ENCODE measurements at places on chromosomes 4 and X.

GRCh38 chr4:76680952-76681351 is 217.0 kb downstream of the SOWAHB start:
- no peak for DNase-seq

DNA sequence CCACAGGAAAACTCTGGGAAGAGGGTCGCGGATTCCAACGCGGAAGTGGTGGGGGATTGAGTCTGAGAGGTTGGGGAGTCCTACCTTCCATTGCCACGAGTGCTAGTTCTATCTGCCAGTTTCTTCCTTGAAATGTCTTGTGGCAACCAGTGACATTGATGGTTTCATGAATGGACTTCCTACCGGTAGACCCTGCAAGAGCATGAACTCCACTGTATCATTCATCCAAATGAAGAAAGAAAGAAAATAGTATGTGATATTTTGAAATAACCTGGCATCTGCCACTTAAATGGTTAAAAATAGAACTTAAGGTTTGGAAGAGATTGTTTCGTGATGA is 1.1 kb upstream of the SLC10A7 start:
- no peak for DNase-seq

DNA sequence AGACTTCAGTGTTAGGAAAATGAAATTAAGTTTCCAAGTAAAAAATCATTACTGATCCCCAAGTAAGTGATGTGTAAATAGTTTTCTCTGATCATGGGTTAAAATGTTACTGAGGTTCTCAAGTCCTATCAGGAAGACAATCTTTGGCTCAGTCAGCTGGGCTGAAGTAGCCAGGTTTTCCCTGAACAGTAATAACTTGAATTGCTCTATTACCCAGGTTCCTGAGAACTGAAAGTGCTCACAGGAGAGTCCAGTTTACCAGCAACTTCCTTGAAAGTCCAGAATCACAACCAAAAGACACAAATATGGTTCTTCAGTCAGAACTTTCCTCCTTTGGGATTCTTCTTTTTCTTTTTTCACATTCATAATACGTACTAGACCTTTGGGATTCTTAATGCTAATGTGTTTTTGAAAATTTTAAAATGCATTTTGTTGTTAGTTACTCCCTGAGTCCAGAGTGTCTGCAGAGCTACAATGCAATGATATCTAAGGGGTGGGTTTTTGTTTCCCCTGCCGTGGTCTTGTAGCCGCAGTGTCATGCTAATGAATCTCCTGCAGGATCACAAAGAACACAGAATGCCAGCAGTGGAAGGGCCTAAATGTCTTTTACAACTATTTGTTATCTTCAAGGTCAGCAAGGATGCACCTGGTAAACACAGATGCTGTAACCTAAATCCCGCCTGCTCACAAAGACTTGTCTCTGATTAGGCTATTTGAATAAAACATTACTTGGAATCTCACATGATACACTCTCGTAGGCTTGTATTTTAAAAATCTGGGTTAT is 439.8 kb upstream of the NR3C2 start:
- no peak for DNase-seq

GRCh38 chr4:67700738-67701516 is at the start of gene UBA6:
Gene UBA6 (minus strand): TSS chr4:67701155. CDS start chr4:67701119, 36 bp downstream.
- DNase-seq, result peak; percentile 91

DNA sequence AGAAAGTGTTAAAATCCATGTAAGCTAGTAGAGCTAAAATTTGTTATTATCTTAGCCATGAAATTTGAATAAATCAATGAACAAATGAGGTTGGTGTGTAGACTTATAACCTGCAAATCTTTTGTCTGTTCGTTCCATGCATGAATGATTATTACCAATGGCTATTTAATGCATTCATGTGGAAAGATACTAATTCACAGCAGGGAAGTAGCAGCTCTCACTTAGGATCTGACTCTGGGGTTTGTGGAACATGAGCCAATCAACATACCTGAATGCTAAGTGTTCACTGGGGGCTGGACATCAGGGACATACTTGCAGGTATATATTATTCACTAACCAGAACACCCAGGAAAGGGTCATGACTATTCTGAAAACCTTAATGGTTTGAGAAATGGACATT is 444.1 kb downstream of the STIM2 start:
- DNase-seq, result no peak

DNA sequence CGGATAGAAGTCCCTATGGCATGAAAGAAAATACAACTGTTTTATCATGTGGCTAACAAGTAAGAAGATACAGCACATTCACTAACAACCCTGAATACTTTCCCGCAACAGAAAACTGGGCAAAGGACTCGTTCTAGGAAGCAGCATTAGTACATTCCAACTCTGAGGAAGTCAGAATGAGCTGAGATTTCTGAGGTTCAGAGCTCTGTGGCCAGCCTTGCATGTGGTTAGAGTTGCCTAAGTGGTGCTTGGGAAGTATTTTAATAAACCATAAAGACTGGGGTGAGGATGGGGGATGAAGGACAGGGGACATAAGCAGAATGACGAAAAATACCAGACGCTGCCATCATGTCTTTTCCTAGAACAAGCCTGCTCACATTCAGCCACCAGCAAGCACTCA is 82.2 kb downstream of the EFHC2 start:
- no peak for DNase-seq

GRCh38 chr4:144174401-144175067 is 34.0 kb upstream of the GYPA start:
- DNase-seq, result peak; percentile 47

DNA sequence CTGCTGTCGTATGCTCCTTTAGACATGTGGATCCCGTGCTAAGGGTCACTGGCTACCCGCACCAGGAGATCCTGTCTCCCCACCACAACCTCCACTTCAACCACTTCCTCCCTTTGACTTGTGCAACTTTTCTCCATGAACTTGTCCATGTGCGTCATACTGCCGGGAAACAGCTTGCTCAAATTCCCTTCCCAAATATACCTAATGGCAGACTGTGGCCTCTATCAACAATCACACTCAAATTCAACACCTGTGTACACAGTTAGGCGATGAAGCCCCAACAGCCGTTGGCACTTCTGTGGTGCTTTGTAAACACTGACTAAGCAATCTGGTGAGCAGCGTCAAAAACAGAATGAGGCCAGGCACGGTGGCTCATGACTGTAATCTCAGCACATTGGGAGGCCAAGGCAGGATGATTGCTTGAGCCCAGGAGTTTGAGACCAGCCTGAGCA is 49.5 kb downstream of the CD99L2 start:
- peak; percentile 8 for DNase-seq

- DNase-seq, result peak; percentile 41
These were observed 33.1 kb downstream of the ENPEP start for GRCh38 chr4:110508827-110509710.

GRCh38 chrX:109440475-109440874 is 41.4 kb downstream of the GUCY2F start:
- DNase-seq, result no peak

GRCh38 chr4:79294064-79294463 is 31.8 kb downstream of the NAA11 start:
- no peak for DNase-seq

- no peak for DNase-seq
These were observed 351.5 kb upstream of the MAD2L1 start for GRCh38 chr4:120418146-120418545.

DNA sequence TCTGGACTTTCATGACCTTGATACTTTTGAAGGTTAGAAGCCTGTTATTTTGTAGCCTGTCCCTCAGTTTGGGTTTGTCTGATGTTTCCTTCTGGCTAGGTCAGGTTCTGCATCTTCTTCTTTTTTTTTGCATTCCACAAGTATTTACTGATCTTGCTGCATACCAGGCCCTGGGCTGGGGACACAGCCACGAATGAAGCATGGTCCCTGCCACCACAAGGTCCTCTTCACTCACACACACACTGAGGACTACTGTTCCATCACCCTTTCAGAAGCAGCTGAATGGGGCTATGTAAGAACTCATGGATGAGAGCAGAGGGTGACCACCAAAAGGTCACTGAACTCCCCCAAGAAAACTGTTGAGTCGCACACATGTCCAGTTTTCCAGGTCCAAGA is 39.2 kb downstream of the USP11 start:
- no peak for DNase-seq

DNA sequence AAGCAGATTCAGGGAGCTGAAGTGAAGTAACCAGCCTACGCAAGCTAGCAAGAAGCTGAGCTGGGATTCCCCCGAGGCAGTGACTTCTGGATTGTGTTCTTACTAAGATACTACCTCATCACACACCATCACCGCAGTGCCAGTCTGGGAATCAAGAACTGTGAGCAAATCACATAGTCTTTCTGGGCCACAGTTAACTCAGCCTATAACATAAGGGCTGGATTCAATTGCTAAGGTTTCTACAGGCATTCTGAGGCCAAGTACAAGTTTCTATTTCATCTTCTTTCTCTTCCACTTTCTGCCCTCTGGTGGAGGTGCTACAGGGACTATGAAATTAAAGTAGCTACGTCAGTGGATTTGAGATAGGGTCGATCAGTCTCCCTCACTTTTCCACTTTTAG is 1.4 kb upstream of the CORIN start:
- DNase-seq, result no peak

- peak; percentile 11 for DNase-seq
These were observed 157.7 kb downstream of the SPANXN1 start for GRCh38 chrX:145405012-145405411.

- DNase-seq, result no peak
These were observed 172.9 kb upstream of the GYPA start for GRCh38 chr4:144313370-144313769.

DNA sequence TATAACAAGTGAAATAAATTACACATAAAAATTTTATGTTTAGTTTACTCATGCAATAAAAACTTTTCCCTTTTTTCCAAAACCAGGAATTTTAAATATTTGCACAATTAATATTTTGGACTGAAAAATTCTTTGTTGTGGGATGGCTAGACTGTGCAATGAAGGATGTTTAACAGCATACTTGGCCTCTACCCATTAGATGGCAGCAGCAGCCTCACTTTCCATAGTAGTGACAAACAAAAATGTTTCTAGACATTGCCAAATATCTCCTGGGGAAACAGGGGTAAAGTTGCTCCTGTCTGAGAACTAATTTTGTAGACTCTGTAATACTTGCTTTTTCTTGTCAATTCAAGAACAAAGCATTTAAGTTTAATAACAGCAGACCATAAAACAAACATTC is 49.8 kb downstream of the SCLT1 start:
- DNase-seq, result no peak

GRCh38 chr4:70801265-70801809 is 38.4 kb downstream of the GRSF1 start:
- no peak for DNase-seq

GRCh38 chr4:150960079-150960478 is 55.0 kb downstream of the LRBA start:
- DNase-seq, result no peak

DNA sequence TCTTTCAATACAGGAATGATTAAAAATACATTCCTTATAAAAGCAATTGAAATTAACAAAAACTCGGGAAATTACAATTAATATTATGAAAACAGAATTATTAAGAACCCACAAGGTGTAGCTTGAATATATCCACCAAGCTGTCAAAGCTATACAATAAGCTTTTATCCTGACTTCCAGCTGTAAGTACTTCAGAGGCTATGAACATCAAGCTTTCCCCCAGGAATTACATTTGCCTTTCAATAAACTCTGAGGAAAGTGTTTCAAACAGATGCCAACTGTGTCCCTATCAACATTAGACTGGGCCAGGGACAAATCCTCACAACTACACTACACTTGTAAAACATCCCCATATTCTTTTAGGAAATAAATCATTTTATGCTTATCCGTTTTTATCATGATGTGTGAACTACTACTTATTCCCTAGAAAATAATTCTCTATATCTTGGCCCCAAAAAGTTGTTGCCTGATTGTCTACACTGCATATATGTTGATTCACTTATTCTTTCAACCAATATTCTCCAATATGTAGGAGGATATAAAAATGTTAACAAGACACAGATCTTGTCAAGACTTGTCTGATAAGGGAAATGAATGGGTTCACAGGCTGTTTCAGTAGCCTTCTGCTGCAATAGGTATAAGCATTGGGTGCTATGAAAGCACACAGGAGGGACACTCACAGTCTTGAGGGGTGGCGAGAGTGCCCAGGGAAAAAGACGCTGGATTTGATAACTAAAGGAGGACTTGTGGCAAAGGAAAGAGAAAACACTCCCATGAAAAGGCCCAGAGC is 494.1 kb downstream of the CENPC start:
- no peak for DNase-seq

GRCh38 chrX:2799369-2799768 is 29.4 kb upstream of the GYG2 start:
- no peak for DNase-seq

DNA sequence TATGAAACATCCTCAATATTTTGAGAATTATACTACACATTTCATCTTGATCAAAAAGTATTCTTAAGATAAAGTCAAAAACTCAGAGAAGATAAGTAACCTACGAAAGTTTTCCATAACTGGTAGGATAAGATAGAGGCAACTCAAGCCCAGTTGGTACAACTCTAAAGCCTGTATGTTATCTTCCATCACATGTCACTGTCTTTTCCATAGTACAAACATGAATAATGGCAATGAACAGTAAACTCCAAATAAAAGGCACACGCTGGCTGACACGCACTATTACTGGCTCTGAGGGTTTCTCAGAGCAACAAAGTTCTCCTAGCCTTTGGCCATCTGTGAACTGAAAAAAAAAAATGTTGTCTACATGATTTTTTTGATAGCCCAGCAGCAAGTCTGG is 27.2 kb downstream of the LIN54 start:
- DNase-seq, result no peak

DNA sequence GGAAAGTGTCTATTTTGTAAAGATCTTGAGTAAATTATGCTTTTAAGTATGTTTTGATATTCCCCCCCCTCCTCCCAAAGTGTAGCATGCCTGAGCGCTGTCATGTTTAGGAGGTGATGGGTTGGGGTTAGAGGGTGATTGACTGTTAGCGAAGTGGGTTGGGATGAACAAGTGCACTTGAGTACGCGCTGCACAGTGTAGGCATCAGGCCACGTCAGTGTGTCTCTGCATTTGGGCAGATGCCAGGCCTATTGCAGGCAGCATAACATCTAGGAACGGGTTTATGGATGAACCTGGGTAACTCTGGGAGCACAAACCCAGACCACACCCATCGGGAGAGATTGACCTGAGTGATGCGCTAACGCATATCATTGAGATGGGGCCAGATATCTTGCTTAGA is 111.2 kb downstream of the TBL1X start:
- no peak for DNase-seq

DNA sequence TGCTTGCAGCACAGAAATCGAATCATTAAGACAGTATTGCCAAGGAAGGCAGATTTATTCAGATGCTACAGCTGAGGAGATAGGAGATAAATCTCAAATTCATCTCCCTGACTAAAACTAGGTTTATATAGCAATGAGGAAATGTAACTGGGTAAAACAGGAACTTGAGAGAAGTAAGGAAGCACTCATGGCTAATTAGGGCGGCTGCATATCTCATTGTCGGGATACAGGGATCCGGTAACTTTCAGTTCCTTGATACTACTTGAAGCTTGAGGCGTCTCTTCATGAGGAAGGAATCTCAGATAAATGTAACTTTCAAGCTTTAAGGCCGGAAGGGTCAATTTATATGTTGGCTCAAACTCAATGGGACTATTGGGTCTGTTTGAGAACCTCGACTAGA is 129.2 kb upstream of the WDR1 start:
- DNase-seq, result no peak

GRCh38 chrX:153777261-153778090 is 3.4 kb upstream of the SRPK3 start:
- no peak for DNase-seq
